ENCODE measurements at places on chromosomes 2 and 18.

DNA sequence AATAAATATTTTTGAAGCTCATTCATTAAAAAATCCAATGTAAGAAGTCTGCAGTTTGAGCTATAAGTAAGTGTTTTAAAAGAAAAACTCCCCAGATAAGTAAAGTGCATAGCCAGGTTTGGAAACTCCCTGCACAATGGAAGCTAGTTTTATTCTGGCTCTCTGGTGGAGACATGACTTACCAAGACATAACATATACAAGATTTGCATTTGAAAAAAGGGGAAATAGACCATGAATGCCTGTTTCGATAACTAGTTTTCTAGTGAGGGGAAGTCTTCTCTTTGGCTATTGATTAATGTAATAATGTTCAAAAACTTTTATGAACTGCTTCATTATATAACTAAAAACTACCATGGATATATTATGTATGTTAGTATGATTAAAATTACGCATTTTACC, 435.2 kb downstream of the ARHGAP15 start:
- DNase-seq = no peak

GRCh38 chr2:198438331-198438730, 633.9 kb downstream of the PLCL1 start:
- DNase-seq = no peak

DNA sequence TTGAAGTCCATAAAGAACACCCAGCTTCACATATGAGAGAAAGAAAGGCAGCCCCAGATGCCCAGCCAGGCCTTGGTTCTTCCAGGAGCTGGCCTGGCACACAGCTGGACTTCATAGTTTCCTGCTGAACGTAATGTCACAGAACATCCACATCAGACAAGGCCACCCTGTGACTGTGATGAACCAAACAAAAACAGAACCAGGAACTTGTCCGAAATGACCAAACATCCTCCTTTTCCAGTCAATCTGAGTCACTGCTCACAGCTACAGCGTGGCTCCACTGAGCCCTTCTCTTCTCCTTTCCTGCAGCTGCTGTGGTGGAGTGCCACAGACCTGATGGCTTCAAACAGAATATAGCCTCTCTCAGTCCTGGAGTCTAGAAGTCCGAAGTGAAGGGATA, 45.4 kb upstream of the PAPOLG start:
- DNase-seq = no peak

- DNase-seq = no peak
Measured at GRCh38 chr2:156659694-156660093, 223.5 kb downstream of the GPD2 start.

- no peak for DNase-seq
Measured at GRCh38 chr2:86790676-86791572, at the start of gene CD8A. TSS of gene CD8A (minus strand) at chr2:86790913. CDS start at chr2:86790825, 88 bp downstream.

GRCh38 chr2:221423210-221423804, 148.8 kb downstream of the EPHA4 start:
- no peak for DNase-seq

- DNase-seq = no peak
Measured at GRCh38 chr2:150924878-150925277, 336.8 kb downstream of the RBM43 start.

DNA sequence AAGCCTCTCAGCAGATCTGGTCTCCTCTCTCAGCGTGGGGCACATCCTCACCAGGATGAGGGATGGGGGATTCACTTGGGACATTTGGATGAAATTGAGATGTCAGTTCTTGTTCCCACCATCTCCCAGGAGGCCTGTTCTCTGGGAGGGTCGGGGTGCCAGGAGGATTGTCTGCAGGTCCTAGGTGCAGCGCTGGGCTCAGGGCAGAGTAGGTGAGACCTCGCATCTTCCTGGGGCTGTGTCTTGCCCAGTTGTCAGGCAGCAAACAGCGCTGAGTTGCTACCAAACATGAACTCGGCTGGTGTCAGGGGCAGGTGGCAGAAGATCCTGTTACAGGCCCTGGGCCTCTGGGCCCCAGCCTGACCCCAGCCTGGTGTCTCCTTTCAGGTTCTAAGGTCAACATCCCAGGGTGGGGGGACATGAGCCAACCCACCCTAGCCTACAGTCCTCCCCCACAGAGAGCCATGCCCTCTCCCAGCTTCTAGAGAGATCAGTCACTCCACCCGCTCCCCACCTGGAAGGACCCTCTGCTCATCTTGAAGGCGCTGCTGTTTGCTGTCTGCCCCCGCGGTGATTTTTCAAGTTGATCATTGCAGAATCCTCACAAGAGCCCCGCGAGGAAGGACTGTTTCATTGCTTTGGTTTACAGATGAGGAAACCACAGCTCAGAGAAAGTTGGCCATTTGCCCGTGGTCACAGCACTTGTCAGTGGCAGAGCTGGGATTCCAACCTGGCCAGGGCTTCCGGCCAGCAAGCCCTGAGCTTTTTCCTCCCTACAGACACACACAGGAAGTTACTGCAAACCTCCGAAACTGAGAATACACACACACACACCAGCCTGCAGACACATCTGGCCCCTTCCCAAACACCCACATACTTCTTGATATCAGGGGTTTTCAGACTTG, 83.9 kb downstream of the STPG4 start:
- no peak for DNase-seq

- no peak for DNase-seq
Measured at GRCh38 chr2:55992455-55992854, 68.9 kb upstream of the EFEMP1 start.

DNA sequence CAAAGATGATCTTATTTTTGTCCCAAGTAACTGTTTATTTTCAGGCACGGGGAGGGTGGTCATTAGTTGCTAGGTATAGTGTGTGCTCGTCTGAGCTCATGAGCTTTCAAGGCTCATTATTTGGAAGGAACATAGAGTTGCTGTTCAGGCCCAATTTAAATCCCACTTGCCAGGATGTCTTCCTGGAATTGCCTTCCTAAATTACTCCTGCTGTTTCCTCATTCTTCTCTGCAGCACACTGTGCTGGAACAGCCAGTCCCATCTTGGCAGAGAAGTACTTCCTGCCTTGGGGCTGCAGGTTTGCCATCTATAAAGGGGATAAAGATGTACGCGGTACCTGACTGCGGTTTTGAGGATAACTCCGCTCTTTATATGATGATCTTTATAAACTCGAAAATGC, 37.3 kb downstream of the GREB1 start:
- no peak for DNase-seq

GRCh38 chr18:45690975-45691815, 32.8 kb upstream of the SLC14A1 start:
- DNase-seq = peak; percentile 61

GRCh38 chr2:206846981-206847834, 81.8 kb downstream of the FASTKD2 start:
- DNase-seq = no peak

DNA sequence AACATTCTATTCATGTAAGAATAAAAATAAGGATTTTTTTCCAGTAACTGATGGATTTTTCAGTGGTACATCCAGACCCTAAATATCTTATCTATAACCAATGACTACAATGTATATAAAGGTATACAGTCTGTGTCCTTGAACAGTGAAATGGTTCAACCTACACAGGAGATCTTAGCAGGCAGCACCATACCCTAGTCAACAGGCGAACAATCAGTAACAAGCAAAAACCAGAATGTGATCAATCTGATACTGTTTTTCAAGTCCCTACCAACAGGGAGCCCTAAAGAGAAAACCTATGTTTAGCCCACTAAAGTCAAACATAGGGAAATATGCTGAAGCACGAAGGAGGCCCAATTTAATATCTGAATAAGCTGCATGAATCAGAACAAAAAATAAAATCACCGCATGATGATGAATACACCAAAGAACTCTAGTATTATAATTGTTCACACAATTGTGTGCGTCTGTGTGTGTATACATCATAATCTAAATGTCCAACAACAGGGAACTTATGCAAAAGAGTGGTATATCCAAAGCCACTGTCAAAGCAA, 26.0 kb downstream of the PTPN2 start:
- DNase-seq = no peak

GRCh38 chr18:31451625-31452024, 4.1 kb downstream of the DSG3 start:
- DNase-seq = no peak

DNA sequence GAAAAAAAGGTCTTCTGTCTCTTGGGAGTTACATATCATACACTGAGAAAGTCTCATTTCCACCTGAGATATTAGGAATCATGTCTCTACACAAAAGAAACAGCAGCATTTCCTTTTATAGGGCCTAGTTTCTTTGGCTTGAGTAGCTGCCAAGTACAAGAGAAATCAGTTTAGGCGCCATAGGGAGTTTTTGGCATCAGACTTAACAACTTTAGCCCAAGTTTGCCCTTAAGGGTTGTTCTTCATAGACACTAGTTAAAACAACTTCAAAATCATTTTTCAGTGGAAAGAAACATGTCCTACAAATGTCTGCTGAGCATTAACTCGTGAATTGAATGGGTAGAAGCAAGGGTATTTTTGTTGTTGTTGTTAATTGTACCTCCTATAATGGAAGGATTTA, 587.0 kb upstream of the DSEL start:
- no peak for DNase-seq

DNA sequence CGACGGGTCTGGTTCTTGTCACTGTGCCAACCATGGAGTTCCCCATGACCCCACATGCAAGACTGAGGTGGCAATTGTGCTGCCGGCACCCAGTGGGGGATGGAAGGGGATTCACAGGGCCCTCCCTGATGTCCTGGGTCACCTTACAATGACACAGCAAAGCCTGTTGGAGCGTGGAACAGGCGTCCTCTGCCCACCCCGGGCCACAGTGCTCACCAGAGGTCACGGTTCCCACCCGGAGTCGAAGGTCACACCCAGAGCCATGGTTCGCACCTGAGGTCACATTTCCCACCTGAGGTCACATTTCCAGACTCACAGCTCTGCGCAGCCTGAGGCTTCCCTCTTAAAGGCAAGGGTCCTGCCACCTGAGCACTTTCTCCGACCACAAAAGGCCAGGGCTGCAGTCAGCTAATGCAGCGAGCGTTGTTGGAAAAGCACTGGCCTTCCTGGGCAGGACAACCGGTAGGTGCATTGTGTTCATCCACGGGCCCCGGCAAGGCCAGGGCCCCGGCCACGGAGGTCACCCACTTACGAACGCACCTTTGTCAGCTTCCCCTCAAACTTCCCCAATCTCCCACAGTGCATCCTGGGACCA, 24.0 kb downstream of the KIF1A start:
- DNase-seq = no peak

DNA sequence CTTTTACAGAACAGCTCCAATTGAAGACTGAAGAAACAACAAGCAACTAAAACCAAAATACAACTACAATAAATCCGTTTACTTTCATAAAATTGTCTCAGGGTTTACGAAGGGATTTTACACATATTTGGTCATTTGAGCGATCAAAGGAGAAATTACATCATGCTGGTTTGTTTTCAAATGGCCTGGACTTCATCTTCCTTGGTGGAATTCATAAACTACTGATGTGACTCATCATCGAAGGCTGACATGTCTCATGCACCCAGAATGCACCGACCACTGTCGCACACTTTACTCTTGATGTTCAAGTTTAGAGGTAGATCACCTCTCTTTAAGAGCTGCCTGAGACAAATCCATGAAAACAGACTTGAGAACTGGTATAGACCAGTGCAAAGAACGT, 25.6 kb upstream of the PMAIP1 start:
- DNase-seq = no peak

GRCh38 chr2:109349503-109350465, 220.8 kb downstream of the SH3RF3 start:
- DNase-seq = no peak

GRCh38 chr18:54260396-54261072, 8.8 kb upstream of the POLI start:
- DNase-seq = no peak

GRCh38 chr2:240435948-240436682, 652 bp downstream of the GPC1 start:
- DNase-seq = no peak

GRCh38 chr2:241935774-241936173, 66.2 kb downstream of the RTP5 start:
- no peak for DNase-seq

GRCh38 chr2:191797500-191797899, 49.4 kb downstream of the CAVIN2 start:
- DNase-seq = no peak

DNA sequence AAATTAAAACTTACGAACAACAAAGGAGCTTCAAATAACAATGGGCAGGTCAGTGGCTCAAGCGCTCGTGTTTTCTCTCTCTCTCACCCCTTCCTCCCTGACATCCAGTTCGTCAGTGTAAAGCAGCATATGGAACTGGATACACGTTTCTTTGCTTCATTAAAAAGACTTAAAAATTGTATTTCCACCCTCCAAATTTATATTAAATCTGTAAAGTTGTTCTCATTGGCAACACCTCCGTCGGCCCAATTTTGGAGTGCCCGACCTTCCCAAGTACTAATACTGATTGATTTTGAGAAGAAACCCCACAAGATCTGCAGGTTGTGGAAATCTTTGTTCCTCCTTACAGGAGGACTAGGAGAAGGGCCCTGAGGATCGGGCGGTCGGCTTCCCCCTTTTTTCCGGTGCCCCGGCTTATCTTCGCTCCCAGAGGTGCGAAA, 2.2 kb downstream of the TBR1 start:
- no peak for DNase-seq

- no peak for DNase-seq
Measured at GRCh38 chr2:126307740-126308139, 348.2 kb upstream of the GYPC start.

DNA sequence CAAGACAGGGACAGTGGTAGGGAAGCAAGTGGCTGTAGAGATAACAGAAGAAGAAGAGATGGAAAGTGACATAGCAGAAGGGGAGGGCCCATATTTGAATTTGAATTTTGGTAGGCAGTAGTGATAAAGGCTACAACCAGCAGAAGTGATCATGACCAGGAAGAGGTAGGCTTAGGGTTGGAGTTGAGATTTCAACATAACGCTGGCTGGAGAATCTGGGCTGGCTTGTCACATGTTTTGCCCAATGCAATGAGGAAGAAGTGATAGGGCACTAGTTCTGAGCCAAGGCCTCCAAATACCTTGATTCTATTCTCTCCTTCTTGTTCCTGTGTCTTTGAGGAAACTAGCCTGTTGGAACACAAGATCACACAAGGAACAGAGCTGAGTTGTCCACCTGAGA, 69.4 kb downstream of the SCG2 start:
- DNase-seq = no peak

- no peak for DNase-seq
Measured at GRCh38 chr2:30683236-30683956, 123.8 kb downstream of the CAPN13 start.

DNA sequence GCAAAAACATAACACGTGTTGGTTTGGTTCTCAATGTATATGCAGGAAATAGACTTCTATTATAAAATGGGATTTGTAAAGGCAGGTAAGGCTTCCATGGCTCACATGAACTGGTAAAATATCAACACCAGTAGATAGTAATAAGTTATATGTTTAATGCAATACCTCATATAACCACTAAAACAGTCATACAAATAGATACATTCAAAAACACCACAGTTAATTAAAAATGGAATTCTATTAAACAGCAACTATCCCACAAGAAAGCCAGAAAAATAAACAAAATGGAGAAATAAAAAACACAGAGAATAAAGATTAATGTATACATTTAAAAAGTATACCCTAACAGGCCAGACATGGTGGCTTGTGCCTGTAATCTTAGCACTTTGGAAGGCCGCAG, 243.8 kb upstream of the LRATD1 start:
- no peak for DNase-seq

Measured in left renal cortex interstitium (tissue), 4 donors.